Stimulated activated CD4-positive, alpha-beta T cell treated with anti-CD3 and anti-CD28 coated beads, Interleukin-15, amount 100 ng/mL, for 1 hour (primary cell): ENCODE measurements at places on chromosomes 6 and 20.

DNA sequence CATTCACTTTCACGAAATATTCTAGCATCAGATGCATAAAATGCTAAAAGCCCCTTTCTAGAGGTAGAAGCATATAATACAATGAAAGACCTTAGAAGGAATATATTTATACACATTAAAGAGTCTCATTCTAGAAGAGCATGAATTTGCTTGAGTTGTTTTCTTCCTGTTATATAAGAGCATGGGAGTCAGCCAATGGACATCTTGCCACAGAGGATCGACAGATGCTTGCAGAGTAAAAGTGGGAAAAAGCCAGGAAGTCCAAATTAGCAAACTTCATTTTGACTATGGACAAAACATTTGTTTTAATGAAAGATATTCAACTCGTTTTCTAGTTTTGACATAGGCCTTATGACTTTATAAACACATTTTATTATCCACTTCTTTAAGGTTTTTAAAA lies 44.2 kb upstream of the RIPPLY2 start:
- no peak for DNase-seq

GRCh38 chr6:17536586-17536985 lies 63.5 kb upstream of the FAM8A1 start:
- DNase-seq, result no peak

GRCh38 chr20:10408108-10408813 lies 25.8 kb downstream of the MKKS start:
- no peak for DNase-seq

- no peak for DNase-seq
These were observed 3.9 kb upstream of the STMND1 start for GRCh38 chr6:17097982-17098381.

DNA sequence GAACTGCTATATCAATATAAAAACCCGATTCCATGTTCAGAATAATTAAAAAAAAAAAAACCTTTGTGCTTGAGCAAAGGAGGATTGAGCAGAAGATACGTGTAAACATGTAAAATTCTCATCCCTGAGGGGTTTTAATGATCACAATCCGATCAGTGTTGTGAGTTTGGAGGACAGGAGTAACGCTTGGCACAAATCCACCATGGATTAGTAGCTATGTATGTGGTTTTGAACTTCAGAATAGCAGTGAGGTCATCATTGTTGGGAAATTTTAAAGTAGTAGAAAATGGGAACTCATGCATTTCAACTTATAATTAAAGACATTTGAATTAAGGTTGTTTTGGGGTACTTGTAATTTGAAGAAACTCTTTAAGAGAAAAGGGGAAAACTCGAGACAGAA lies 203.2 kb downstream of the RPS12 start:
- no peak for DNase-seq

GRCh38 chr20:53581444-53582250 lies 12.0 kb downstream of the ZNF217 start:
- DNase-seq, result no peak

DNA sequence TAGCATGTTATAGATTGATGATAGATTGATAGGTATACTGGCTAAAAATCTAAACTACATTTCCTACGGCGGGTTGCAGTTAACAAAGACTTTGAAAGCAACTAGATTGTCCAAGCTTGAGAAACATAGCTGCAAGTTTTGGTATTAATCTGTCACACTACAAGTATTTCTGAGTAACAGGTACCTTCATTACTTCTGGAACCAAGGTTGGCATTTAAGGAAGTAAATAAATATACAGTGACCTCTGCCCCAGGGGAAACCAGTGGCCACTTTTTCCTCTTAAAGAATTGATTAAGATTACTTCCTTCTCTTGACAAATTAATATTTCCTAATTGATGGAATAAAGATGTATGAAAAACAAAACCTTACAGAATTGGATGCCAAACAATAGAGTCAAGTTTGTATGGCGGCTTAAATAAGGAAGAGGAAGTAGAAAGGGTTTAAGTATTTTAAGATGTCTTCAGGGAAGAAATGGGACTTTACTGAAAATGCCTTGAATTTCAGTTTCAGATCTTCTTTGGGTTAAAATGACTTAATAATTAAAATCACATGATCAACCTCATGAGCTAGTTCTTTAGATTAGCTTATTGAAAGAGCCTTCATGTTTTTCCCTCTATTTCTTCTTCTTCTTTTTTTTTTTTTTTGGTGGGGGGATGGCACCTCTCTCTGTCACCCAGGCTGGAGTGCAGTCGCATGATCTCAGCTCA lies 132.8 kb downstream of the DOK5 start:
- no peak for DNase-seq

GRCh38 chr20:3710011-3710466 lies 2.4 kb downstream of the SIGLEC1 start:
- no peak for DNase-seq

DNA sequence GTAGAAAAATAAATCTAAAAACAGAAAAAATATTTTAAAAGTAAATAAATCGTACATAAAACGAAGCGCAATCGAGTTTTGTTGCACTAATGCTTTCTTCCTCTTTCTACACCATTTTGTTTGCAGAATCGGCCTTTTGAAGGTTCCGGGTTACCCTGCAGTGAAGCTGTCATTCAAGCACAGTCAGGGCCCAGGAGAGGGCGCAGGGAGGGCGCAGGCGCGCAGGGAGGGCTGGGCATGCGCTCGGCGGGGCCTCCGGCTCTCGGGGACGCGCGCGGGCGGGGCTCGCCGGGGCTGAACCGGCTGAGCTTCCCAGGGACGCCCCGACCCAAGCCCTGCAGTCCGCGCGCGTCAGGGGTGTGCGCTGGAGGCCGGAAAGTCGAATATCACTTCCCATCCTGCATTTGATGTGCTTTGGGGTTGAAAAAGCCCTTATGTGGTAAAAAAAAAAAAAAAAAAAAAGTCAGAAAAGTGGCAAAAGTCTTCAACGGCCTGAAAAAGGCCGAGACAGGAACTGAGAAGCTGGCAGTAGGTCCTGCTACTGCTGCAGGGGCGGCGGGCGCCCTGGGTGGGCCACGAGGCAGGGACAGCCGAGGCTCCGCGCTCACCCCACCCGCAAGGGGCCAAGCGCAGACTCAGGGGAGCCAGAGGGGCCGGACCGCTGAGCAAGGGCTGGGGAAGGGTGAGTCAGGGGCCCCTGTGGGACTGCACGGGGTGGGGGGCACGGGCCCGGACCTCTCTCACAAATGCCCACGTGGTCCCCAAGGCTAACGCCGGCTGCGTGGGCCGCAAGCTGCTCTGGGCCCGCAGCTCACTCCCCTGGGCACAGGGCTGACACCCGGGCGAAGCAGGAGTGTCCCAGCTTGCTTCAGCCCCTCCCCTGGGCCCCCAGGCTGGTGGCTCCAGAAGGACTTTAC lies 40.5 kb downstream of the THBS2 start:
- peak; percentile 74 for DNase-seq

- no peak for DNase-seq
These were observed 12.7 kb upstream of the PPP1R3G start for GRCh38 chr6:5072440-5072839.
